ENCODE measurements at places on chromosomes 2 and 18.

GRCh38 chr18:23724681-23725080 lies 35.4 kb downstream of the LAMA3 start:
- DNase-seq, result no peak

DNA sequence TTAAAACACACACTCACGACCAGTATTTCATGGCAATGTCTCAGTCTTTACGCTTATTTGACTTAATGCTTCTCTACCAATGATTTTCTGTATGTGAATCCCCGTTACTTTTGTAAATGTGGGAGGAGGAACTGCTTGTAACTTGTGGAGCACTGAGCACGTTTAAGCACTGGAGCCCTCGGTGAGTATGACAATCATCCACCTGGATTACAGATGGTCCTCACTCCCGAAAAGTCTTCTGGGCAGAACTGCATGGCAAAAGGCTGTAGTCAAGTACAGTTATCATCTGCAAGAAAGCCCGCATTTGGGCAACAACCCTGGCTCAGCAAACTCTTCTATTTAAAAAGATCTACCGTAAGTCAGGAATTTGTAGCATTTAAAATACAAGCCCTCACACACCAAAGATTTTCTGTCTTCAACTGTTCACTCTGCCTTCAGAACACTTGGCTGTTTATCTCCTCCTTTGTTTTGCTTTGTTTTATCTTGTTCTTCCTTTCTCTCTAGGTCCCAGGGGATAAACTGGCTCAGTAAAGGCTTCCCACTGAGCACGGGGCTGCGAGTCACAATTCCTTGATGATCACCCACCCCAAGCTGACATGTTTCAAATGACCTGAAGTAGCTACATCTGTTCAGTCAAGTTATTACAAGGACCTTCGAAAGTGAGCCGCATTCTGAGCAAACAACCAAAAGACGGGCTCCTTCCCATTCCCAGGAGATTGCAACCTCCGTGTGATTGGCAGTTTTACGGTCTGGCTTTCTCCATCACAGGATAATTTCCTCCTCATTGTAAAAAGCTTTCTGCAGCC lies 102.2 kb downstream of the DLGAP1 start:
- DNase-seq, result no peak

DNA sequence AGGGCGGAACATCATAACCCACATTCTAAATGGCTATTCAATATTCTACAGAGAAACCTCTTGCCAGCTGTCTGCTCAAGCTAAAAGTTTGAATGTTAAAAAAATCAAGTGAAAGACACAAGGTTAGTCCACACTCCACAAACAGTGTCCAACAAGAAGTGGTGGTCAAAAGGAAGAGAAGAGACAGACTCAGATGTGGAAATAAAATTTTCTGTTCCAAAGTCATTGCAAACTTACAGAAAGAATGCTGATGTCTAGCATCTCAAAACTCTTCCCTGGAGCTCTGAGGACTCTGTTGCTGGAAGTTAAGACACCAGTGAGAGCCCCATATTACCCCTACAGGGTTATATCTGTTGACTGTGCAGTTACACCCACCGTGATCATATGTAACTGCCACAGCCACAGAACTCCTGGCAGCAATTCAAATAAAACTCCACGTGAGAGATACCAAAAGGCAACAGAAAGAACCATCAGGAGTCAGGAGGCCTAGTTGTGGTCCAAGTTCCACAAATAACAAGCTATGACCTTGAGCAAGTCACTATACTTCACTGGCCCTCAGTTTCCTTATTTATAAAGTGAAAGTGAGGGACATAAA lies 60.9 kb downstream of the AAK1 start:
- DNase-seq, result peak; percentile 26

DNA sequence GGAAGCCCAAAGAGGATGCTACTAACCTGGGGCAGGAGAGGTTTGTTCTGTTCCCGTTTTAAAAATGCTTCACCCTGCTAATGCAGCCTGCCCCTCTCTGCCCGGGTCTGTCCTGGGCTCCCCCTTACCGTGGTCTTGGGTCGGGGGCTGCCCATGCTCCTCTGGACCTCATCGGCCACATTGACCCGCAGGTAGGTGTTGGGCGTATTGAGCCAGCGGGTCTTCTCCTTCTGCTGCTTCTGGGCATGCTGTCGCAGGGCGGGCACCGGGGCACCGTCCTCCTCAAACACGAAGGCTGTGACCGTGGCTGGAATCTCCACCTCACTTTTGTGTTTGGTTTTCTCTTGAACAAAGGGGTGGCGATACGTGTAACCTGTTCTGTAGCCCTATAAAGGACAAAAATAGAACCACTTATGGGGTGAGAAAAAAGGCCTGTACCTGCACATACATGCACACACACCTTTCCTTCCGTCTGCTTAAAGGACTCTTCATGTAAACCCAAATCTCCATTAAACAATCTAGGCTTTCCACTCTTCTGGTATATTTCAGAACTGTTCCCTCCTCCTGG lies 89.3 kb downstream of the ADD2 start:
- no peak for DNase-seq

All from NCI-H1694 treated with DMSO at 0.1 percent for 48 hours (cell line).